ENCODE measurements at places on chromosomes 7 and 10.

DNA sequence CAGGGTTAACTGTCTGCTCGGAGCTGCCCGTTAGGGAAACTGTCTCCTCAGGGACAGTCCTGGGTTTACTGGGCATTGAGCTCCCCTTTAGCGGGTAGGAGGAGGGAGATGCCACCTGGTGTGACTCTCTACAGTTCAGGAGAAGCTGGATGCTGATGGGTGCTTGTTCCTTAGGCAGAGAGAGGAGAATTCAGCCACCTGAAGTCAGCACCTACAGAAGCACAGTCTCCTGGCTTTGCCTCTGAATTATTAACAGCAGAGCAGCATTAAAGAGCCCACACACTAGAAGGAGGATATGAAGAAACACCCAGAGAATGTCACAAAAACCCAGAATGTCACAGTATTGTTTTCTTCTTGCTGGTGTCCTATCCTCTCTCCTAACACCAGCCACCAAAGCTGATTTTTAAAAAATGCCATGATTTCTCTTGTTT is 696 bp downstream of the GIMAP4 start:
- no peak for DNase-seq

DNA sequence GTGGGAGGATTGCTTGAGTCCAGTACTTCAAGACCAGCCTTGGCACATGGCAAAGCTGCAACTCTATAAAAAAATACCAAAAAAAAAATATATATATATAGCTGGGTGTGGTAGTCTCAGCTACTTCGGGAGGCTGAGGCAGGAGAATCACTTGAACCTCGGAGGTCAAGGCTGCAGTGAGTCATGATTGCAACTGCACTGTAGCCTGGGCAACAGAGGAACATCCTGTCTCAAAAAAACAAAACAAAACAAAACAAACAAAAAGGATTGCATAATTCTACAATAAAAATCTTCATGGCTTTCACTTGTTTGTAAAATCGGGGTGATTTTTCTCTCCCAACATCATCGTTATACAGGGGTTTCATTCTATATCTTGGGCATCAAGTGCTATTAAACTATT is 35.1 kb downstream of the GUSB start:
- DNase-seq: no peak

DNA sequence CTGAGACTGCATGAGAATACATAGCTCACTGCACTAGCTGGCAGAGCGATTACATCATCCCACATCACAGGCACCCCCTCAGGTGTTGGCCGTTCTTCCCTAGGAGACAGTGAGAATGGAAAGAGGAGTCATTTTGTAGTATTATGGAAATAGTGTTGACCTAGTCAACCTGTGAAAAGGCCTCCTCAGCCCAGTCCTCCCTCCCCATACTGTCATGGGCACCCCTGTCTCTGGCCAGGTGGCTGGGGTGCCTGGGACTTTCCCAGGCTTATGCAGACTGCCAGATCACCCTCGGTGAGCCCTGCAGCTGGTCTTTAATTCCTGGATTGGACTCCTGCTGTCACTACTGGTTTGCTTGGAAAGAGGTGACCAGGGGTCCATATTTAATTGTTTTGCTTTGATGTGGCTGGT is 4.0 kb downstream of the INPP5A start:
- no peak for DNase-seq

DNA sequence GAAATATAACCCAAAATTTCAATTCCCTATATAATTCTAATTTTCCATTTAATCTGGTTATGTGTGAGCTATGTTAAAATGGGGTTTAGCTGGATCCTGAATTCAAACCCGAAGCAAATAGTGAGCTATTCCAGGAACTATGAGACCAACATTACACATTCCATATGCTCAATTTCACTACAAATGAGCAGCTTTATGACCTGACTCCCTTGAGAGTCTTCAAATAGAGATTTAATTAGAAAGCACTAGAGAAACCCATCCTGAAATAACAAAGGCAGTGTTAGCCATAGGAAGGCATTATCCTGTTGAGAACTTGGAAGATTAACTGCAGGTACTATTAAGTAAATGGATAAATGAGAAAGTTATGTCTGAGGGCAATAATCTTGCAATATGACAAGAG is 890.0 kb downstream of the GRM8 start:
- DNase-seq: no peak

DNA sequence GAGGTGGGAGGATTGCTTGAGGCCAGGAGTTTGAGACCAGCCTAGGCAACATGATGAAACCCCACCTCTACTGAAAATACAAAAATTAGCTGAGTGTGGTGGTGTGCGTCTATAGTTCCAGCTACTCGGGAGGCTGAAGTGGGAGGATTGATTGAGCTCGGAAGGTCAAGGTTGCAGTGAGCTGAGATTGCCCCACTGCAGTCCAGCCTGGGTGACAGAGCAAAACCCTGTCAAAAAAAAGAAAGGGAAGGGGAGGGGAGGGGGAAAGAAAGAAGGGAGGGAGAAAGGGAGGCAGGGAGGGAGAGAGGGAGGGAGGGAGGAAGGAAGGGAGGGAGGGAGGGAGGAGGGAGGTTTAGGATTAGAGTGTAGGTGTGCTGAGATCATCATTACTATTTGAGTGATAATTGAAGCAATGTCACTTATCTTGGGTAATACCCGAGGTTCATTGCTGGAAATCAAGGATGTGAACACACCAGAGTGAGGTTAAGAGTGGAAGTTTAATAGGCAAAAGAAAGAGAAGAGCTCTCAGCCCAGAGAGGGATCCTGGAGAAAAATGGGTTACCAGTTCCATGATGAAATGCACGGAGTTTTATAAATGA is 27.6 kb downstream of the VCL start:
- no peak for DNase-seq

DNA sequence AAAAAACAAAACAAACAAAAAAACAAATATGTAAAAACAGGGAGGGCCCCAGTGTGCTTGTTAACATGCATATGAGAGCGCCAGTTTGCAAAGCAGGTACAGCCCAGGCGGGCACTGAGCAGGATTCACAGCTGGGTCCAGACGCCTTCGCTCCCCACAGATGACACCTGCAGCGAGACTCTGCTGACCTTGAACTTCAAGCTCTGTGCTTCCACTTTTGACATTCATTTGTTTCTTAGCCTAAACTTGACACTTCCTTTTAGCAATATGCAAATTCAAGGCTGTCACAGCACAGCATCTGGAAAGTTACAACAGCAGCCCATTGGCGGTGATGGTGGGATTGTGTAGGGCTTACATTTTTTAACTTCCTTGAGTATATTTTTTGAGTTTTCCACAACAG is 88.8 kb upstream of the TNS3 start:
- DNase-seq: no peak

- no peak for DNase-seq
These were observed 57.2 kb downstream of the AKR1E2 start for GRCh38 chr10:4883079-4883739.

GRCh38 chr7:485188-486081 is 34.2 kb downstream of the PDGFA start:
- no peak for DNase-seq

DNA sequence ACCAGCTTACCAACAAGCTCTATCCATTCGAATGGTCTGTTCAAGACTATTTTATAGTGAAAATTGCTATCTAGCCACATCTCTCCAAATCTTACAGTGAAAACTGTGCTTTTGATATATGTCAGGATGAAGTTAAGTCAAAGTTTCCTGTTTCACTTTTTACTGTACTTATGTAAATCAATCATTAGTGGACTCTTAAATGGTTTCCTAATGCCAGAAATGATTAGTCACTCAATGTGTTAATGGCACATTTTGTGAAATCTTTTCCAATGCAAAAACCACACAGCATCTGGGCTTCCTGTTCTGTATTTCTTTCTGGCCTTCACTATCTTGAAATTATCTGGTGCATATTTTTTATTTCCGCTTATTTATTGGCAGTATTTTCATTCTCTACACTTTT is 87.3 kb upstream of the STEAP1B start:
- DNase-seq: no peak

DNA sequence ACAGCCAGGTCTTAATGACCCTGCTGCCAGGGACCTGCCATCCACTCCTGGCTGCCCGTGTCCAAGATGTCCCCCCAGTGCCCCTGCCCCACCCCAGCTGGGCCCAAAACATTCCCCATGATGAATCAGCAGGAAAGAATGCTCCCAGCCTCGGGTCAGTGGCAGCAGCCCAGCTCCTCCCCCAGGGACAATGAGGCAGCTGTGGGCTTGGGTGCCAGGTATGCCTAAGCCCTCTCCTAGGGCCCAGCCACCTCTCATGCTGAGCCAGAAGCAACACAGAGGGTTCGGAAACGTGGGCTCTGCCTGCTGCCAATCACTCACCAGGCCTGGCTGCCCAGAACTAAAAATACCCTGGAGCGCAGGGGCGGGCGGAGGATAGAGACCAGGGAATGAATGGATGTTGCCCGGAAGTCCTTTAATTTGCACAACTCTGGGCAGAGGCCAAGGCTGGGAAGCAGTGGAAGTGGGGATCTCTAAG is 1.5 kb upstream of the LOXL4 start:
- no peak for DNase-seq

GRCh38 chr7:16743236-16743635 is 10.3 kb upstream of the TSPAN13 start:
- no peak for DNase-seq

DNA sequence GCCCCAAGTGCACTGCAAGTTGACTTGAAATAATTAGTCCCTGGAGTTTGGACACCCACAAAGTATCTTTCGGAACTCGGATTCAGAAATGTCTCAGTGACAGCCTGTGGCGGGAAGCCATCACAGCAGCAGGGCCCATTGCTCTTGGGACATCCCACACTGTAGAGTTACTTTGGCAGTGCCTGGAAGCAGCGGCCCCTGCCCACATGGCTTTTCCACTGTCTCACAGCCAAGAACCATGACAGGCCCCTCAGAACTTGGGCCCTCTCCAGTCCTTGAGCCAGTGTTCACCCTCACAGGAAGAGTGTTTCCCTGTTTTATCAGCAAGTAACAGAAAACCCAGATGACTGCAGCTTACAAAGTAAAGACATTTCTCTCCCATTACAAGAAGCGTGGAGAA is 477.0 kb upstream of the GALNT17 start:
- no peak for DNase-seq

- no peak for DNase-seq
These were observed 344.1 kb downstream of the PHF14 start for GRCh38 chr7:11317766-11318165.

DNA sequence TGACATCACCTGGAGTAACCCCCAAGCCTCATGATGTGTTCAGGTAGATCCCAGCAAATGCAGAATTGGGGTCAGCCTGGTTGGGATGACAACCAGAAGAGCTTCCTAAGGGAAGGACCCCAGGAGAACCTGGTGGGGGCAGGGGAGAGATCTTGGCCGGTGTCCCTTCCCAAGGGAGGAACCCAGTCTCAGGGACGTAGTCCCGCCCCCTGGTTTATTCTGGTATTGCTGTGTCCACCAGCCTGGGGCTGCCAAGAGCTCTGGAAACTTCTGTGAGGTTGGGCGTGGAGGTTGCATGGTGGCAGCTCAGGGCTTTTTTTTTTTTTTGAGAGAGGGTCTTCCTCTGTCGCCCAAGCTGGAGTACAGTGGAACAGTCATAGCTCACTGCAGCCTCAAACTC is 19.4 kb downstream of the GTF2IRD1 start:
- no peak for DNase-seq

GRCh38 chr10:120415709-120416330 is 41.2 kb upstream of the PLPP4 start:
- DNase-seq: no peak

GRCh38 chr10:31274310-31274709 is 44.7 kb upstream of the ZEB1 start:
- no peak for DNase-seq
